ENCODE measurements at places on chromosomes 1 and 21. TPM values are rescaled to one million over a fixed set of nuclear protein-coding genes. Genes with fewer than 3 reads are reported as not detected.

Gene ATP6V1G3
- 1.9 TPM for total RNA-seq

Gene PI4KB
- total RNA-seq: 60.9 TPM

Gene LAMC1
- 140 TPM for total RNA-seq

Gene TFB2M
- total RNA-seq: 10.8 TPM

Gene OR2L5
- not detected for total RNA-seq

Gene KAZN
- total RNA-seq: 60.8 TPM

Gene NTNG1
- total RNA-seq: 2.8 TPM

Gene LAPTM5
- 108 TPM for total RNA-seq

Gene SKI
- total RNA-seq: 78.6 TPM

Gene SLC44A5
- total RNA-seq: 0.66 TPM

Gene CCDC27
- total RNA-seq: not detected

Gene KRTAP13-2
- total RNA-seq: not detected

Gene ARMH1
- total RNA-seq: 3.9 TPM

All from kidney (tissue), 22 donors.